ENCODE measurements at places on chromosomes 1 and 21. TPM values are rescaled to one million over a fixed set of nuclear protein-coding genes. Genes with fewer than 3 reads are reported as not detected.

- H3K4me3 ChIP-seq: no peak overlapping the region
- H3K27ac ChIP-seq: no peak overlapping the region
- H3K27me3 ChIP-seq: no peaks in the 10 kb centered on the region
- H3K36me3 ChIP-seq: peaks cover 31% of the 10 kb centered on the region
These were observed 14.6 kb upstream of the TRNAU1AP start for GRCh38 chr1:28538286-28538685.

- H3K4me1 ChIP-seq: peaks cover 48% of the 10 kb centered on the region
- H3K27me3 ChIP-seq: no peaks in the 10 kb centered on the region
- H3K4me3 ChIP-seq: no peak overlapping the region
- DNase-seq: no peak
- peaks cover 7% of the 10 kb centered on the region for H3K36me3 ChIP-seq
These were observed 52.7 kb downstream of the MIGA1 start for GRCh38 chr1:77831976-77832711.

DNA sequence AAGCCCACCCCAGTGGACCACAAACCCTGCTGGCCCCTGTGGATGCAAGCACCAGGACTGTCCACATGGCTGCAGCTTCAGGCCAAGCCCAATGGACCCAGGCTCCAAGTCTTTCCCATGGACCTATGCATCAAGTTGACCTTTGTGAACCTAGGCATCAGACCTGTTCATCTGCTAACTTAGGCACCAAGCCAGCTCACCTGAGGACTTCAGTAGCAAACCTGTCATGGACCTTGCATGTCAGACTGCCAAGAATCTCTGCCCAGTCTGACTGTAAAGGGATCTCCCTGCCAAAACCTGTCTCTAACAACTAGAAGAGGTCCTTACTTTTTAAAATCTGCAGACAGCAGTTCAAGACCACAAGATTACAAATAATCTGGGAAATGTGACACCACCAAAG, 37.8 kb downstream of the FMO3 start:
- H3K4me1 ChIP-seq: no peaks in the 10 kb centered on the region
- no peak overlapping the region for H3K4me3 ChIP-seq
- H3K27ac ChIP-seq: no peak overlapping the region
- no peaks in the 10 kb centered on the region for H3K36me3 ChIP-seq

Gene SLFNL1
- 4.8 TPM for total RNA-seq

DNA sequence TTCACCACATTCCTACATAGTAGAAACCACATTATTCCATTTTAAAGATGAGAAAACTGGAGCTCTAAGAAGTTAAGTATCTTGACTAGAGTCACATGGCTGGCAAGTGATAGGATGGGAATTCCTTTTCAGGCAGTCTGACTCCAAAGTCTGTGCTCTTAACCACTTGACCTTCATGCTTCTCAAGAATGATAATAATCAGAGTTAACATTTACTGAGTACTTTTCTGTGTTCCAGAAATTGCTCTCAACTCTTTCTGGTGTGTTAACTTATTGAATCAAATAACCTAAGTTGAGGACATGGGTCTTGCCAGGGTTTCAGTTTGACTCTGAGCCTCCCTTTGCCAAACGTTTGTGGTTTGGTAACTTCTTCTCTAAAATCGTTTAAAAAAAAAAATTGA, 169.4 kb downstream of the RASAL2 start:
- no peak overlapping the region for H3K27ac ChIP-seq
- H3K4me1 ChIP-seq: peaks cover 34% of the 10 kb centered on the region
- no peak for DNase-seq
- H3K27me3 ChIP-seq: no peaks in the 10 kb centered on the region
- H3K4me3 ChIP-seq: no peak overlapping the region

DNA sequence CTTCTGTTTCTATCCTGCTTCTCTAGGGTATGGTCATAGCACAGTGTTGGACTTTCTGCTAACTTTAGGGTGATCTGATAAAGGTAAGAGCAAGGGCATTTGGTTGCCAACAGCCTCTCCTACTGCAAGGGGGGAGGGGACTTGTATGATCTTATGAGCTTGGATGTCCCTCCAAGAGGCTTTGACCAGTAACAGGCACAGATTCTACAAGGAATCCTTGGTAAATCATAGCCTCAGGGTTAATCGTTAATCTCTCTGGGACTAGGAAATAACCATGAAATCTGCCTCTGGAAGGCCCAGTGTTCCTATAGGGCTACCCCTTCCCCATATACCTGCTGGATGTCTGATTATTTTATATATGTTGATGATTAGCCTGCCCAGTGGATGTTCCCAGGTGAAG, 134.8 kb upstream of the TNFSF4 start:
- no peaks in the 10 kb centered on the region for H3K36me3 ChIP-seq
- DNase-seq: no peak
- no peak overlapping the region for H3K4me3 ChIP-seq
- no peaks in the 10 kb centered on the region for H3K4me1 ChIP-seq
- H3K27ac ChIP-seq: no peak overlapping the region

Gene GPR25
- 0.62 TPM for total RNA-seq

- H3K27me3 ChIP-seq: no peaks in the 10 kb centered on the region
- H3K36me3 ChIP-seq: no peaks in the 10 kb centered on the region
- peaks cover 30% of the 10 kb centered on the region for H3K4me1 ChIP-seq
- DNase-seq: peak; percentile 78
- peak overlapping the region; percentile 87 for H3K27ac ChIP-seq
These were observed 69.2 kb downstream of the MORN1 start for GRCh38 chr1:2322065-2322571.

Gene RPTN
- total RNA-seq: not detected

Gene LDLRAD1
- total RNA-seq: 13.7 TPM

DNA sequence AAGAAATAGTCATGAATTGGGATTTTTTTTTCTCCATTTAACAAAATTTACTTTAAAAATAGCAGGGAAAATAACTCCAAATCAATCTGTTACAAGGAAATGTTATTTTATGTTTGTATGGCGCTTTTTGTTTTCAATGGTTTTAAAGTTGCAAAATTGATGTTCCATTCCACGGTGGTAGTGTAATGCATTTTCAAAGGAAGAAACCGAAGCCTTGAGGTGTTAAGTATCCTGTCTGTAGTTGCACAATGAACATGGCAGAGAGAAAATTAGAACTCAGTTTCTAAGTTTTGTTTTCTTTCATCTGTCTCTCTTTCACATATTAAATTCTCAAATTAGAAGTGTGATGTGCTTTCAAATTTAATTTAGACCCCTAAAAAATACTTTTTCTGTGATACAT, 841.8 kb downstream of the USP25 start:
- no peaks in the 10 kb centered on the region for H3K36me3 ChIP-seq
- DNase-seq: no peak
- H3K27ac ChIP-seq: no peak overlapping the region
- H3K27me3 ChIP-seq: no peaks in the 10 kb centered on the region
- no peaks in the 10 kb centered on the region for H3K4me1 ChIP-seq
- H3K4me3 ChIP-seq: no peak overlapping the region

Gene C1orf53
- 2.0 TPM for total RNA-seq

DNA sequence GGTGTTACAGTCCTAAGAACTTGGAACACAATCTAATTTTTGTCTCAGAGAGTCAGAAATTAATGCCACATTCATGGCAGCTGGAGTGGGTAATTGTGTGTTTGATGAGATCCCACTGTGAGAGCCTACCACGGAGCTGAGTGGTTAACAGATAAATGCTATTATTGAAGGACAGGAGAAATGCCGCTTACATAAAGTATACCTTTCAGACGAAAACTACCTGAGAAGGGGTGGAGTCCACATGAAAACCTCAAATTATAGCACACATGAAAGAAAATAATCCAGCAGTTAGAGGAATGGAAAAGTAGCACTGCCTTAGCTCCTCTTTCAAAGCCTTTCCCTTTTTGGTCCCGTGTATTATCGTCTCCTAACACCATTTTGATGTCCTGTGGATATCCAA, 133.0 kb downstream of the BACH1 start:
- no peak for DNase-seq
- no peaks in the 10 kb centered on the region for H3K27me3 ChIP-seq
- H3K36me3 ChIP-seq: no peaks in the 10 kb centered on the region

Gene RGS1
- total RNA-seq: 16.3 TPM

GRCh38 chr21:43768868-43769167, 7.3 kb downstream of the CSTB start:
- no peak for DNase-seq
- H3K4me1 ChIP-seq: peaks cover 25% of the 10 kb centered on the region
- no peak overlapping the region for H3K4me3 ChIP-seq
- peak overlapping the region; percentile 58 for H3K27ac ChIP-seq
- peaks cover 15% of the 10 kb centered on the region for H3K36me3 ChIP-seq

Gene PHACTR4
- 44.2 TPM for total RNA-seq

DNA sequence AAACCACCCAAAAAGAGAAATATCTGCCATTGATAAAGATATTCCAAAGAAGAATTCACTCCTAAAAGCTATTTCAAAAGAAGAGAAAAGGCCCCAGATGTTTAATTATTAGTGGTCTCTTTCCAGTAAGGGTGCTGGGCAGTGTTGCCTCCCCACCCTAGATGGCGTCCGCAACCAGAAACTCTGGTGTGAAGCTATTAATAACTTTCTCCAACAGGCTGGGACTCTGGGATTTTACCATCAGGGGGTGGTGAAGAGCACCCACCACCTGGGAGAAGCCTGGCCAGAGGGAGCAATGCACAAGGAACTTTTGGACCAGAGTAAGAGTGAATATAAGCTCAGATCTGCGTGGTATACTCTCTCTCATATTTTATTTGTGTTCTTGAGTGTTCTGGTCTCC, 115.4 kb upstream of the TIAM1 start:
- H3K27me3 ChIP-seq: no peaks in the 10 kb centered on the region
- no peaks in the 10 kb centered on the region for H3K4me1 ChIP-seq
- no peaks in the 10 kb centered on the region for H3K36me3 ChIP-seq
- DNase-seq: no peak
- no peak overlapping the region for H3K27ac ChIP-seq

DNA sequence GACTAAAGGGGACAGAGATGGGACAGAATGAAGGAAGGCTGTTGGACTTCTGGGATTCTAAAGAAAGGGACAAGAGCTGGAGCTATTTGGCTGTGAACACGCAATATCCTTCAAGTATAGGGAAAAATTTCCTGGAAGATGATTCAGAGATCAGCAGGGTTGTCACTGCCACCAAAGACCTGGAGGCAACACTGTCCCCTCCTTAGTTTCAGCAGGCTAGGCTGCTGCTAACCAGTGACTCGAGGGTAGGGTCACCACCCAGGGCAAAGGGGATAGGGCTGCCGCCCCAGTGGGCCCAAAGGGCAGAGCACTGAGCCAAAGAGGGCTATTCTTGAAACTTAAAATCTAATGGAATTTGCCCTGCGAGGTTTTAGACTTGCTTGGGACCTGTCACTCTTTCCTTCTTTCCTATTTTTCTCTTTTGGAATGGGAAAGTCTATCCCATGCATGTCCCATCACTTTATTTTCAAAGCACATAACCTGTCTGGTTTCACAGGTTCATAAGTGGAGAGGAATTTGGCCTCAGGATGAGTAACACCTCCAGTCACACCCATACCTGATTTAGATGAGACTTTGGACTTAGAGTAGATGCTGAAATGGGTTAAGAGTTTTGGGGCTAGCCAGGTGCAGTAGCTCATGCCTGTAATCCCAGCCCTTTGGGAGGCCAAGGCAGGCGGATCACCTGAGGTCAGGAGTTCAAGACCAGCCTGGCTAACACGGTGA, 11.9 kb downstream of the IFNLR1 start:
- no peaks in the 10 kb centered on the region for H3K36me3 ChIP-seq
- no peak overlapping the region for H3K27ac ChIP-seq
- DNase-seq: no peak
- no peak overlapping the region for H3K4me3 ChIP-seq

Data from lower lobe of right lung (tissue), 2 donors.